ENCODE measurements at places on chromosomes 1 and 21.

DNA sequence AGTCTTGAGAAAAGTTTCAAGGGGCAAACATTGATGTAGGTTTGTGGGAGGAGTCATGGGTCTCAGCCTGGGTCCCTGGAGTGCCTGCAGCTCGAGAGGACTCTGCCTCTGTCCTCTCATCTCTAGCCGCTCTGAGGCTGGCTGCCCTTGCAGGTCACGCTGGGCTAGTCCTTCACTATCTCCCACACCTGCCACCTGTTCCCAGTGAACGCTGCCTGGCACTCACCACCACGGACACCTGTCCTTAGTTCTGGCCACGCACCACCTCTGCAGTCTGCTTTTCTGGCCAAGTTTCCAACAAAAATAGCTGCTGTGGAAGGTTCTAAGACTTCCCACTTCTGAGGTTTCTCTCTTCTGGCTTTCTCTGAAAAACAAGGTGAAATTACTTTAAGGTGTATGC, 52.5 kb downstream of the SH3BGR start:
- DNase-seq: no peak

DNA sequence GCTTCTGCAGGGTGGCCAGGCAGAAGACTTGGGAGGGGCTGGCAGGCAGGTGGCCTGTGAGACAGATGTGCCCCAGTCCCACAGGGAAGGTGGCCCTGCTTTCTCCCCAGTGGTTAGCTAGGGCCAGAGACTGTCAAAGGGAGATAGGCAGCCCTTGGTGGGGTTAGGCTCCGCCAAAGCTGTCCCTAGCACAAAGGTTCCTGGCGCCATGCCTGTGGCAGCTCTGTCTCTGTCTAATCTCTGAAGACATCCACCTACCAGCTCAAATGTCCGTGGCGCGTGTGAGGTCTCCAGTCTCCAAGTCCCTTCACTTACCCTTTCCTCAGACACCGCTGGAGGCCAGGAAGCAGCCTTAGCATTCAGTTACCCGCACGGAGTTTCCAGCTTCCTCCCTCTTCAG, 17.7 kb downstream of the TCP10L start:
- DNase-seq: no peak

DNA sequence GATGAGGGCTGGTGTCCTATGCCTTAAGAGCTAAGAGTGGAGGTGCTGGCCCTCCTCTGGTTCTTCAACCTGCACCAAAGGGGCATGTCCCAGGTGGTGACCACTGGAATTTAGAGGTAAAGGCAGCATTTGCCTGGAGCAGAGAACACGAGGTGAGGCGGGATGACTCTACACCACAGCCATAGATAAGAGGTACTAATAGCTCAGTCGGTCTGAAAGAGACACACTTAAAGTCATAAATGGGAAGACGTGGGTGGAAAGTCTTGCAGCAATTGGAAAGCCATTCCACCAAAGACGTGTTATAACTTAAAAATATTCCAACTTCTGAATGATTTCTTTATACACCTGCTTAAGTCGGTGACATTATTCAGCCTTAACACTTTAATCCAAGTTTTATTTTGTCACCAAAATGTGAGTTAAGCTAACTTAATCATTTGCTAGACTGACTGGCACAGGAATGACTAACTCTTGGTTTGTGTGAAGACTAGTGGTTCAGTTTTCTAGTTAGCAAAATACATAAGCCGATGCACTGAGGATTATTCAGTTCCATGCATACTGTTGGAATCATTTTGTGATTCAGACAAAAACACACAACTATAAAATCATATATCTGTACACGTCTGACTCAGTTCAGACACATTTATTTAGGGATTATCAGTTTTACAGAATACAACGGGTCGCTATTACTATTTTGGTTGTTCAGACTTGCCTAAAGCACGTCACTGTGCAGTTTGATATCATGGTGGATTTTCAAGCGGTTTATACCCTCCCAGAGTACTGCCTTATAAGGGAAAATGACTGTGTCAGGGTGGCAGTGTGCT, 4.6 kb upstream of the ETS2 start:
- no peak for DNase-seq

DNA sequence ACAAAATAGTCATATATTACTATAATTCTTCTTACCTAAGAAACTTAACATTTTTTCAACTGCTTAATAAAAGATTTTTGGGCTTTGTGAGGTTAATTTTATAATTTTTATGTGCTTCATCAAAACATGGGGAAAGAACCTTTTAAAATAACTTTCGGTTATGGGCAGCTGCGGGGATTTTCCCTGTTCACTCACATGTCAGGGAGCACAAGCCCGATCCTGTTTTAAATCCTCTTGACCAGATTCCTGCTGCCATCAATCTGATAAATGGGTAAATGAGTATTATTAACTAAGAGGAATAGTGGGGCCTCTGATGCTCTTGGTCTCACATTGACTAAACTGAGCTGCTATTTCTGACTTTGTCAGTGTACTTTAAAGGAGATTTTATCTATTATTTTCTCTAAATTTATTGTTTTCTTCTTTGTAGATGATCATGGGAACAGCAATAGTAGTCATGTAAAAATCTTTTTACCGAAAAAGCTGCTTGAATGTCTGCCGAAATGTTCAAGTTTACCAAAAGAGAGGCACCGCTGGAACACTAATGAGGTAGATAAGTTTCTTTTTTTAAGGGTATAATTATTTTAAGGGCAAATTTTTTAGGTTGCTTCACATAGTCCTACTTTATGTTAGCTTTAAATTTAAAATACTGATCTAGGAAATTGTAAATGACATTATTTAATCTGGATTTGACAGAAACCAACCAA, 39.6 kb downstream of the CAMTA1 start:
- DNase-seq: no peak

DNA sequence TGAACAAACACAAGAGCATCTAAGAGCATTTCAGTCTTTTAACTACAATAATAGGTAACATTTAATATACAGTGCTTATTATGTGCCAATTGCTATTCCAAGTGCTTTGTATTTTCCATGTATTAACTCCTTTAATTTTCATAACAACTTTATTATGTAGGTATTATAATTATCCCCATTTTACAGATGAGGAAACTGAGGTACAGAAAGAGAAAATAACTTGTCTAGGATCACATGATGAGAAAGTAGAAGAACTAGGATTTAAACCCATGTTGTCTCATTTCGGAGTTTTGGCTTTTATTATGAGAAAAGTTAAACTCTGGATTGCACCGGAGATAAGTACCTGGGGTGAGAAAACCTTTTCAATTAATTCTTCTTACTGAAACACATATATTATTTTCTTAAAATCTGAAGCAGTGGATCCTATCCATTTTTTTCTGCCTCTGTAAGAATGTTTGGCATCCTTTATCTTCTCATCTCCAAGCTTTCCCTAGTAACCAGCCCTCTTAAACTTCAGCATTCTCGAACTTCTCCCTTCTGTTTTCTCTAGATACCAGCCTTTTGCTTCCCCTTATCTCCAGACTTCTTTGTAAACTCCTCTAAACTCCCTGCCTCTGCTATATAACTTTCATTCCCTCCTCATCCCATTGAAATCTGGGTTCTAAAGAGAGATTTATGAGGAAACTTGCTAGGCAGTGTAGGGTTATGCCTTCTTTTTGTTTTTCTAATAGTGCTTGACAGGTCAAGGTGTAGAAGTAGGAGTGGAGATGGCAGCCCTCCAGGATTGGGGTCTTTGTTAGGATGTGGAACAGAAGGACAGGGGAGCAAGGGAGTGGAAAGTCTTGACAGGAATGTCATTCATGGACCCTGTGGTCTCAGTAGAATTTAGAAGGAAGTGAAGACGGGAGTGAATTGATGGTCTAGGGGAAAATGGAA, 28.3 kb downstream of the POU2F1 start:
- no peak for DNase-seq

DNA sequence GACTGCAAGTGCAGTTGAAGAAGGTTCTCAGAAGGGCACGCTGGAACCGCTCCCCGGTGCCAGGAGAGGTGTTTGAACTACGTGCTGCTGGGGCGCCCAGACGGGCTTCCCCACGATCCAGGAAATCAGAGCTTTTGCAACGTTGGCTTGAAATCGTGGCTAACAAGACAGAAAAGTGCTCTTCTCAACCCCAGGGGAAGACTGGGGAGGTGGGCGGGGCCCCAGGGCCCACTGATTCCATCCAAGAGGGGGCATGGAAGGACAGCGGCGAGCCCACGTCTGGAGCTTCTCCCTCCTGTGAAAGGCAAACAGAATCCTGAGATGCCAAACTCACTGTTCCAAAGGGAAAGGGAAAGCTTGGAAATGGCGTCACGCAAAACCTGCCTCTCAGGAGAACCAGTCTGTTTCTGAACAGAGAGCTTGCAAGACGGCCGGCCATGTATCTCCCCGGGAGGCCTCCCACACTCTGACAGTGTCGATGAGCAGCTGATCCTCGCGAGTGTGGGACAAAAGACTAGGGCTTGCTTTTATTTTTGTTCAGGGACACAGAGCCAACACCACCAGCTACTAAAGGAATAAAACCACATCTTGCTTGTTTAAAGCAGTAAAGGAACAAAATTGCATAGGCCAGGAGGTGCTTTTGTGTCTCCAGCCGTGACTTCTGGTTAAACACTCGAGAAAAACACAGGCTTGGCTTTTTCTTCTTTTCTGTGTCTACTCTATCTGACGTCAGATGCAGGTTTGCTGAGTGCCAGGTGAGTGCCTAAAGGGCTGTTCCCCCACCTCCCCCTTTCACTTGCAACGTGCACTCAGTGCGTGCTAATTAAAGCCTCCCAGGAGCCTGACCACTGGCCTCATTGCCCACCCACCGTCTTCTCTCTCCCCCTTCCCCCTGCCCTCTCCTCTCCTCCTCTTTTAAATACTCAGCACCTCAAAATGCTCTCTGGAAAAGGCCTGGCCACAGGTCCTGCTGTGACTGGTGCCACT, 41.5 kb downstream of the LRRC3 start:
- no peak for DNase-seq

DNA sequence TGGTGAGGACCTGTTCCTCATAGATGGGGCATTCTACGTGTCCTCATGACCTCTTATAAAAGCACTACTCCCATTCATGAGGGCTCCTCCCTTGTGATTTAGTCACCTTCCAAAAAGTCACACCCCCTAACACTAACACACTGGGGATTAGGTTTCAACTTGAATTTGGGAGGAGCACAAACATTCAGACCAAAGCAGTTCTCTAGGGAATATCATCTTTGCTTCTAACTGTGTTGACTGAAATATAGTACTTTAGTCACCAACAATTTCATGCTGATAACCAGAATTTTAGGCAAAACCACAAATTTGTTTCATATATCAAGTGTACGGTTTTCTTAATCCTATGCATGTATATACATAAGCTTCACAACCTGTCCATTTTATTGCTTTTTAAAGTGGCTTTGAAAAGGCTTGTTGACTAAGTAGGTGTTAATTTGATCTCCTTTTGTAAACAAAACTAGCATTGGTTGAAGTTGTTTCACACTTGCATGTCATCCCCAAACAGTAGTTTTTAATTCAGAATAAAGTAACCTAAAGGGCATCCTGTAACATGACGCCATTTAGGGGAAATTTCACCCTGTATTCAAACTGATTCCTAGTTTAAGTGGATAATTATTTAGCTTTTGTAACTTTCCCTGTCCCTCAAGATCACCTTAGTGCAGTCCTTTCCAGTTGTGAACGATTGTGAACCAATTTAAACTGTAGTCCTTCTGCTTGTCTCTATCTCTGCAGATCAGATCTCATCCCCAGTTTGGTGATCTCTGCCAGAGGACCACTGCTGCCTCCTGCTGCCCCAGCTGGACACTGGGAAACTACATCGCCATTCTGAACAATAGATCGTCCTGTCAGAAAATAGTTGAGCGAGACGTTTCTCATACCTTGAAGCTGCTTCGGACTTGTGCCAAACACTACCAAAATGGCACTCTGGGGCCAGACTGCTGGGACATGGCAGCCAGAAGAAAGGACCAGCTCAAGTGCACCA, 141.1 kb downstream of the TLR5 start:
- no peak for DNase-seq

DNA sequence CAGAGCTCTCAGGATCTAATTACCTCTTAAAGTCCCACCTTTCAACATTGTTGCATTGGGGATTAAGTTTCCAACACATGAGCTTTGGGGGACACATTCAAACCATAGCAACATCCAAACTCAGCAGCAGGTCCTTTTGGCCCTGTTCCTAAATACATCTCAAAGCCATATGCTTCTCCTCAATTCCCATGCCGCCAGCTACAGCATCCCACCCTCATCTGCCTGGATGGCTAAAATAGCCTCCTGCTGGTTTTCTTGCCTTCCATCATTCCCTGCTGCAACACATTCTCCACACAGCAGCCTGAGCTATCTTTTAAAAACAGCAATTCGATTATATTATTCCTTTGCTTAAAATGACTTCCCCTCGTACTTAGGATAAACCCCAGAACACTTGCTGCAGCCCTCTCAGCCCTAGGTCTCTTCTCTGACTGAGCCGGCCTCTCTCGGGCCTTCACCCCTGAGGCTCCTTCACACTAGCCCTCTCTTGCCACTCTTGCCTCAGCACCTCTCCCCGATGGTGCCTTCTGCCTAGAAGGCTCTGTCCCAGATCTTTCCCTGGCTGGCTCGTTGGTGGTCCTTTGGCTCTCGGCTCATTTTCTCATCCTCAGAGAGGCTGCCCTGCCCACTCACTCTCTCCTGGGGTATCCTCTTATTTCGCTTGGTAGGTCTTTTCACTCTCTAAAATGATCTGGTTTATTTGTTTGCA, 16.5 kb downstream of the MYBPH start:
- no peak for DNase-seq

- no peak for DNase-seq
These were observed 473.1 kb downstream of the ADGRL2 start for GRCh38 chr1:82273816-82274215.
